Activated CD8-positive, alpha-beta memory T cell treated with anti-CD3 and anti-CD28 coated beads, Interleukin-2, amount 50 U/mL, for 48 hours (primary cell): ENCODE measurements at places on chromosomes 6 and 20.

GRCh38 chr6:168153553-168153952 lies 74.5 kb upstream of the FRMD1 start:
- peak; percentile 7 for DNase-seq

DNA sequence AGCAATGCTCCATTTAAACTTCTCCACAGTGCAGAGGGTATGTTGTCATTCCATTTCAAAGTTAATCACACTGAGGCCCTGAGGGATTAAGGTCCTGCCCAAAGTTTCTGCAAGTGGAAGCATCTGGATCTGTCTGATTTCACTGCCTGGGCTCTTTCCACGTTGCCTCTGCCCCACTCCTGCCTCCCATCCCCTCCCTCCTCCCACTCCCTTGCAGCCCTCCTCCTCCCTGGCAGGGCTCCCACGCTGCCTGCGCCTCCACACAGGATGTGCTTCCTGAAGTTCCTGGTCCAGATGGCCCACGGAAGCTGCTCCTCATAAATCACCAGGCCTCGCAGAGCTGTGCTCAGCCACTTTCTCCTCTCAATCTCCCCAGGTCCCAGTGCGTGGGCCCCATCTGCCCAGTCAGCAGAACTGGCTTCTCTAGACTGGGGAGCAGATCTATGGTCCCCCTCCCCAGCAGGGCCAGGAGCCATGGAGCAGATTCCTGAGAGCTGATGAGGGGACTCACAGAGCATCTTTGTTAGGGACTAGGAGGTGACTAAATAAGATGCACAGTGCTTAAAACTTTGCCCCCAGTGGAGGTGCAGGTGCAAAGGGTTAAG lies 65.4 kb upstream of the MAFB start:
- DNase-seq, result no peak

DNA sequence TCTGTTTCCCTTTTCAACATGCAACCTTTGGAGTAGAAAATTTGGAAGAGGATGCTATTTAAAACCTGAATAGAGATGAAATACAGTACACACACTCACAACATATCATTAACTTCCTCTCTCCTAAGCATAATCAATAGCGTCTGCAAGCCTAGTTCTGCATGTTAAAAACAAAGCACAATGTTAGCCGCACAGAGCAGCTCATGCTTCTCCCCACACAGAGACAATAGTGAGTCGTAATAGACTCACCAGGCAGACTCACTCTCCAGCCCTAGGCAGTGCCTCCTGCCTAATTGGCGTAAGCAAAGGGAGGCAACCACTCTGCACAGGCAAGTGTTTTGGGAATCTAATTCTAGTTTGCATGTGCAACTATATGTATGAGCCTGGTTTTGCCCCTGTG lies 45.8 kb upstream of the ARID1B start:
- DNase-seq, result no peak

GRCh38 chr6:34205916-34206315 lies 30.8 kb upstream of the HMGA1 start:
- DNase-seq, result no peak

DNA sequence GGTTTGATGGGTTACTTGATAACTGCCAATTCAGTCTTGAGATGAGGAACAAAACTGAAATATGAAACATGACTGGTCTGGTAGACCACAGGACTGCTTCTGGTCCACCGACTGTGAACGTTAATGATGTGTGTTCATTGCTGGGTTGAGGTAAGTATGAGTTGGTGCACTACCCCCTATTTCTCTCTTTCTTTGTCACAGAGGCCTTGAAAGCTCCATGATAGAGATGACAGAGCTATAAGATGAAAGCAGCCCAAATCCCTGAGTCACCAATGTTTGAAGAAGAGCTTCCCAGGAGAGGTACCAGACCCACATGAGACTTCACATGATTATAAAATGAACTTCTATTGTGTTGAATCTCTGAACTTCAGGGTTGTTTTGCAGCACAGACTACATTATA lies 555.5 kb downstream of the PTPRT start:
- DNase-seq, result no peak

DNA sequence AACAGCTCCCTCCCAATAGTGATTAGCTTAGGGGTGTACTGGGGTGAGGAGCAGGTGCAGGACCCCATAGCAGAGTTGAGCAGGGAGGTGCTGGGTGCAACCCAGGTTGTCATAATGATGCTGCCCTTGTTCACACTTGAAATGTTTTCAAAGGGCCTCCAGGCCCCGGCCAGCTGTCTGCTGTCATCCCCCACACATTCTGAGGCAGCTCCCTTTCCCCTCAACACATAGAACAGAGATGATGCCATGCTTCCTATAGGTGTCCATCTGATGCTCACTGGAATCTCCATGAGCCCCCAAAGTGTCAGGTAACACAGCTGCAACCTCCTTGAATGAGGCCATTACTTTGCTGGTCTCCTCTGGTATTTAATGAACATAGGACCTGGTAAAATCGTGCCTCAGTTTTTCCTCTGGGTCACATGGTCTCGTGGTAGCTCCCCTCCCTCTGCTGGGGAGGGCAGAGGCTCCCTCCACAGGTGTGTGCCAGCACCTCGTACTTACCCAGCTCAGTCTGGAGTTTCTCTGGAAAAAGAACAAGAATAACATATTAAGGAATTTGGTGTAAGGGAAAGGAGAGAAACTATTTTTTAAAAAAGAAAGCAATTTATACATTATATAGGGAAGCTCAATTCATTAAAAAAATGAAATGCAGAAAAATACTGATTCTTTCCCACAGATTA lies 5.6 kb downstream of the BTNL2 start:
- DNase-seq, result no peak

DNA sequence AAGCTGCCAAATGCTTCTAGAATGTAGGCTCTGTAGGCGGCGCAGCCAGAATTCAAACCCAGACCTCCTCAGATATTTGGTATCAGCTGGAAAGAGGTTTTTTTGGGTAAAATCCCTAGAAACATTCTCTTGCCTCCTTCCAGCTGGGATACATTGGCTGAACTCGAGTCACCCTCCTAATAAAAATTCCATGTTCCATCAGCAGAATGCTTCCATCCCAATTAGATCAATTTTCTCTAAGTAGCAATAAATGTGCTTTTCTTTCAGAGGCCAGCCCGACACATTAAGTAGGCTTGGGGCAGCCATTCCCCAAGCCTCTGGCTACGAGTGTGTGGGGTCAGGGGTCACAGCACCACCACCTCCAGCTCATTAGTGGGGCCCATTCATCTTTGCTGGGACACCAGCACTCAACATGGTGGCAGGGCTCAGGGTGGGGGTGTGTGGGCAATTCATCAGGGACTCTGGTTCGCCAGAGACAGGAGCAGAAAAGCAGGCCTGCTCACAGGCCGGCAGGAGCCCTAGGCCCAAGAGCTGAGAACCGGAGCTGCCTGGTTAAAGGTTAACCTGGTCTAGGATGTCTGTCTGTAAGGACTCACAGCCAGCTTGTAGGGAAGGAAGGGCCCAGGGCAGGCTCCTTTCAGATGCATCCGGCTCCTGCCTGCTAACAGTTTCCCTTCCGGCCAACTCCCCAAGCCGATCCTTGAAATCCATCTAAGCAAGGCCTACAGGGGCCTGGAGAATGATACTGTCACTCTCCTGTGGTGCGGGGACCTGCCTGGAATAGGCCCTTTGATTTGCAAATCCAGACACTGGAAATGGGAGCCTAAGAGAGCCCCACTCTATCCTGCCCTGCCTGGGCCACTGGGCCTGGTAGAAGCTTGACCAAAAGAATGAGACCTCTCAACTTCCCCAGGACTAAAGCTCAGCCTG lies 159.1 kb upstream of the TOP1 start:
- DNase-seq, result no peak
